ENCODE measurements at places on chromosomes 2 and 18.

DNA sequence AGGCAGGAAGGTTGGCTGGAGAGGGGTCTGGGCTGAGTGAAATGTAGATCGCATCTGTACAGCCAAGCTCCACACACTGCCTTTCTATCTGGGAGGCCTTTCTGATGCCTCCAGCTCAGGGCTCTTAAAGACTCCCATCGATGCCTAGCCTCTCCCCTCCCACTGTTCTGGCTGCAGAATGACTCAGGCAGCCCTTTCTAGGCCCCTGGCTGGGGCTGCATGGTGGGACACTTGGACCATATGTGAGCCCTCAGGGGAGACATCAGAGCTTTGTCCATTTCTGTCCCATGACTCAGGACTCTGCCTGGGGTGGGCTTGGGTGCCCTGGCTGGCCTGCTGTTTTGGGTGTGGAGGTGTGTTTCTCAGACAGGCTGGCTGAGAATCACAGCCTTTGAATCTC is 101.3 kb downstream of the CELF4 start:
- DNase-seq = no peak

DNA sequence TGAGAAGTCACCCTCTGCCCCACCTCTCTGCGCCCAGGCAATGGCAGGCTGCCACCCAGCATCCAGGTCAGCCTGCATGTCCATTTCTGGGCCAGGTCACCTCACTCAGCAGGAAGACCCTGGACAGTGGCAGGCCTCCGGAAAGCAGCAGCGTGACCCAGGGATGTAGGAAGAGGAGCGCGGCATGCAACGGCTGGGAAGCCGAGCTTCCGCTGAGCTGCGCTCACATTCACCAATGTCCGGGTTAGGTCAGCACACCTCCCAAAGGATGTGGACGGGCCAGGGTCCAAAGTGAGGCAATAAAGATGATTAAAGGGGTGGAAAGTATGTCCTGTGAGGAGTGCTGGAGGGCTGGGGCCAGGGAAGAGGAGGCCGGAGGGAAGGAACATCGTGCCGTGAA is 174.5 kb downstream of the CTIF start:
- no peak for DNase-seq

DNA sequence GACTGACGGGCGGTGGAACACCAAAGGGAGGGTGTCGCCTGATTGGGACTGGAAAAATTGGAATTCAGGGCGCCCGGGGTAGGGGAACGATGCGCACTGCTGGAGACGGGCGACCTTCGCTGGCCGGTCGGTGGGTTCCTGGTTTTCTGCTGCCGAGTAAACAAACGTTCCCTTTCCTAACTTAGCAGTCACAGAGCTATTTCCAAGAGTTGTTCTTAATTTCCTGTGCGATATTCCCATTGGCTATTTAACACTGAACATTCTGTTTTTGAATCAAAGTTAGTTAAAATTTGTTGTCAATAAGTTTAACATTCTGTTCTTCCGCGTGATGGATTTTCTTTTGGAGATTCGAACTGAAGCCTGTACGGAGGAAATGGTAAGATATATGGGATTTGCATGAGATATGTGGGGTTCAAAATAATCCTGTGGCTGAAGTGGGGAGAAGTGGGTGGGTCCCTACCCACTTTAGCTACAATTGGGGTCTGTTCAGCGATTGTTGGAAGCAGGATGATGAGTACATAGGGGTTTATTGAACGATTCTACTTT is 862 bp downstream of the C18orf54 start:
- no peak for DNase-seq

DNA sequence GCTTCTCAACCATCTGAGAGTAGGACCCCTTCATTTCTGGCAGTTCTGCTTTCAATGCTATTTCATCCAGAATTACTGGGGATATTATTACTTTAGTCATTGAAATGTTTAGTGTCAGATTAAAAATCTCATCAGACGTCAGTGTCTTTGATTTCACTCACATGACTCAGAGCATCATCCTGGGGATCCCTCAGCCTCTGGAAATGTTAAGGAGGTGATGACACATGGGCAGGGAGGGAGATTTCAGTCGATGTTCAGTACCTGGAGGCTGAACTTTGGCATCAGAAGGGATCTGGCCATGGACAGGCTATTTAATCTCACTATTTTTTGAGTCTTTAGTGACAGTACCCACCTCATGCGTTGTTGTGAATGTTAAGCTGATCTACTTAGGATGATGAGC is 39.1 kb downstream of the OSBPL6 start:
- no peak for DNase-seq

- no peak for DNase-seq
Observed at GRCh38 chr18:10023853-10024570, 110.2 kb downstream of the VAPA start.

DNA sequence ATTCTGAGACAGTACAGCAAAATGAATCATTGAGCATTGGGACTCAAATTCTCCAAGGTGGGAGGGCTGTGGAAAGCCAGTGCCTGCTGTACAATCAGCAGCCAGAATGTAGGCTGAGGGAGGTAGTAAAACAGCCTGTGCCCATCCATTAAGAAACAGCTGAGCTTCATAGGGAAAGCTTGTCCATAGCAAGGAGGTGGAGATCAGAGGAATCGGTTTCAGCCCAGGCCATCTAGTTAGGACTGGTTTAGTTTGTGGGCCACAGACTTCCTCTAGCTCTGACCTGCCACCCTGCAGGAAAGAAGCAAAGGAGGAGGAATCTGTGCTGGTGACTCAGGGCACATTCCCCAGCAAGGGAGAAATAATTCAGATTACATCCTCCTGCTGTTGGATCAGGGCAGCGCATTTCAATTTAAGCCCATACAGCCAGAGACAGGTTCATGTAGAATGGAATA is 333.4 kb downstream of the SETBP1 start:
- DNase-seq = no peak

GRCh38 chr18:45399643-45400042 is 215.6 kb upstream of the SLC14A2 start:
- no peak for DNase-seq

Measured in stimulated activated CD4-positive, alpha-beta T cell treated with anti-CD3 and anti-CD28 coated beads, Interleukin-4, amount 100 ng/mL, for 1 hour (primary cell).